ENCODE measurements at places on chromosomes 2 and 18.

GRCh38 chr2:187949859-187950258 is 341.8 kb upstream of the GULP1 start:
- no peak for DNase-seq

GRCh38 chr18:75016025-75016717 is 192.8 kb downstream of the PTGR3 start:
- DNase-seq, result no peak

DNA sequence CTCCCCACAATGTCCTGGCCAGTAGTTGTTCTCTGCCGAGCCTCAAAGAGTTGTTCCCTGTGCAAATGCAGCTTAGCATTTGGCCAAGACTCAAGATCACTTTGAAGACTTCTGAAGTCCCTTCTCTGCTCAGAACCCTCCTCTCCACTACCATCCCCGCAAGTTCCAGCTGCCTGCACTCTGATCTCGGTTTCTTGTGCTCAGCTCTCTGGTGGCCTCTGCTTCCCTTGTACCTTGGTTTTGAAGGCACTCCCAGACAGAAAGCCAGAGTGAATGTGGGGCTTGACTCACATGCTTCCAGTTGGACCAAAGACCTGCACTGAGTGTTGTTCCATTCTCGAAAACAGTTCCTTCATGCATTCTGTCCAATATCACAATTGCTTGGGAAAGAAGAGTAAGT is 28.6 kb downstream of the CRACDL start:
- no peak for DNase-seq

DNA sequence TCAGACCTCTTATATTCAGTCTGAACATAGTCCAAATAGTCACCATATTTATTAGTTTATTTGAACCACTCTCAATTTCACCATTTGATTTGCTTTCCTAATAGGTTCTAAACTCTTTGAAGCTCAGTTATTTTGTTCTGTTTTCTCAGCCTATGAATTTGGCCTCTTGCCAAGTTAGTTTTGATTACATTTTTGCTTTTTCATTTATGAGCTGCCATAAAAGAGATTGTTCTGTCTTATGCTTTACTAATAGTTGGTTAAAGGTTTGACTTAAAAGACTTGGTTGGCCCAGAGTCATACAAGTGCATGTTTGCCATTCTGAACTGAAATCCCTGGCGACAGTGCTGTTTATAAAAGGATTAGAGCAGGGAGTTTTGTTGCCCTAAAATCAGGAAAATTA is 85.9 kb upstream of the RANBP2 start:
- DNase-seq, result no peak

DNA sequence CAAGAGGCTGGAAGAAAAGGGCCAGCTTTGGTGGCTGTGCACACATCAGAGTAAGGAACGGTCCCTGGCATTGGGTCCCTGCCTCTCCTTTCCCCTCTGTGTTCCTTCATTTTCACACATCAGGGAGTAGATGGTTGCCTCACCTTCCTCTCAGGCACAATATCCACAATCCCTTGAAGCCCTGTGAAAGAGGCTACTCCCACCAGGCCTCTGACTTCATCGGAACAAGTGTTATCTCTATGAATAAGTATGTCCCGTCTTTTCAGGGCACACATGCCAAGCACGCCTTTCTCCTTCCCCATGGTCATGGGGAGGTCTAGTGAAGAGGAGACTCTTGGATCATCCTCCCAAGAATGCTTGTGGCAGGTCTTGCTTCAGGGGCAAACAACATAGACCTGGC is 61.2 kb upstream of the LMAN1 start:
- DNase-seq, result no peak

GRCh38 chr18:7684357-7684756 is 117.2 kb downstream of the PTPRM start:
- DNase-seq, result no peak

DNA sequence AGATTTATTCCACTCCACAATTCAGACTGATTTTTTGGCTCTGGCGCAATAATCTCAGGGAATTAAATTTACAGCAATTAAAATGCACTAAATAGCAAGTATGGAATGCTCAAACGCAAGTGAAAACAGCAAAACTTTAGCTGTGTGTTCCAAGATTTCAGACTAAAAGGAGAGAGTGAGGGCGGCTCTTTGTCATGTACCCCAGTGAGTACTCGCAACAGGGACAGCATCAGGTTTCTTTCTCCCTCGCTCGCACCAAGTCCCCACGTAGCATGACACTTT is 1.1 kb downstream of the ROCK2 start:
- no peak for DNase-seq

DNA sequence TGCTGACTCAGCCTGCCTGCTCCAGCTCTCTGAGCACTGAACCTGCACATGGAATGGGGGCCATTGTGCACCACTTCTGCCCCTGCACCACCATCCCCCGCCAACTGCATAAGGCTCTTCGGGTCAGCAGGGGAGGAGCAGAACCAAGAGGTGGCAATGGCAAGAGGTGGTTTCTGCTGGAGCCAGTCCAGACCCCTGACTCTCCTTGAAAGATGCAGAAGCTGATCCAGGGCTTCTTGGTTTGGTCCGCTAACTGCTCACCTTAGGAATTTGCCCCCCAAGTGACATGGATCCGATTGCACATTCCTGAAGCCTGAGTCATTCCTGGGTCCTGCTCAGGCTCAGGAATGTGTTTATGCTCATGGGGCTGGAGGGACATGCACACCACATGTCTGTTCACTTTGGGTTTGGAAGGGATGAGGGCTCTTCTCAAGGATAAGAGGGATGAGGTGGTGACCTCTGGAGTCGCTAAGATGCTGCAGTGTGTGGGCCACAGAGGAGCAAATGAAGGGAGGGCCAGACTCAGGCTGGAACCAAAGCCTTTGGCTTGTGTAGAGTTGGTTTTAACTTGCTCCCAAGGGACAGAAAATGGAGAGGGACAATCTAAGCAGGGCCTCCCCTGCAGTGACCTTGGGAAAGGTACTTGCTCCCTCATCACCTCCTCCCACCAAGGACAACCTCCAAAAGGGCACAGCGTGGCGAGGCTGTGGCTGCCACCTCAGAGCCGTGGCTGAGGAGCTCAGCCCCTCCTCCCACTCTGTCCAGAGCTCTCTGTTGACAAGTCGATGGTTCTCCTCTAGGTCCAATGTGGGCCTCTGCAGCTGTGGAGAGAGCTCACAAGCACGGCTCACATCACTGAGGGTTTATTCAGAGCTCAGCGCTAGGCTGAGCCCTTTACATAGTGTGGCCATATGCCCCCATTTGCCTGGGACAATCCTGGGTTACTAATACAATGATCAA is 66.2 kb downstream of the HS1BP3 start:
- DNase-seq, result no peak

DNA sequence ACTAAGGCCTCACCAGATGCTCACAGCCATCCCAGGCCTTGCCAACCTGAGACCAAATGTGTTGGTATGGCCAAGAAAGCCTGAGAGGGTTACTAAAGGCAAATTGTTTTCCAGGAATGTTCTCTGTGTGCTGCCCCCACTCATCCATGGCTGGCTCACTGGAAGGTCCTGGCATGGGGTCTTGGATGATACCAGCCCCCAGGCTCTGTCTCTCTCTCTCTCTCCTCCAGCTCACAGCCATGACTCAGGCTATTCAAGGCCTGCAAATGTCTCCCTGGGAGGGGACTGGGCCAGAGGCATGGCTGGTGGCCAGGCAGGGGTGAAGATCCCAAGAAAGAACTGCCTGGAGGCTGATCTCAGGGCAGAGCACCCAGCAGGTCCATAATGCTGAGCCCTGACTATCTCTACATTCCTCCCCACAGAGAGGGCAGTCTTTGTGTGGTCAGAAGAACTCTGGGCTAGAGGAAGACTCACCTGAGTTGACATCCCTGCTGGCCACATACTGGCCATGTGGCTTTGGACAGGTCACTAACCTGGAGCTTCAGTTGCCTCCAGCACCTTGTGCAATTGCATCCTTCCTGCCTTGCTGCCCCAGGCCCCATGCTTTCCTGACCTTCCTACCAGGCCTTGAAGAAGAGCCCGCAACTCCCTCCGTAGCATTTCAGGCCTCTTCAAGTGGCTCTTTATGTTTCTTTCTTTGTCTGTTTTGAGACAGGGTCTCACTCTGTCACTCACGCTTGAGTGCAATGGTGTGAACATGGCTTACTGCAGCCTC is 150.4 kb downstream of the ZFP36L2 start:
- no peak for DNase-seq

DNA sequence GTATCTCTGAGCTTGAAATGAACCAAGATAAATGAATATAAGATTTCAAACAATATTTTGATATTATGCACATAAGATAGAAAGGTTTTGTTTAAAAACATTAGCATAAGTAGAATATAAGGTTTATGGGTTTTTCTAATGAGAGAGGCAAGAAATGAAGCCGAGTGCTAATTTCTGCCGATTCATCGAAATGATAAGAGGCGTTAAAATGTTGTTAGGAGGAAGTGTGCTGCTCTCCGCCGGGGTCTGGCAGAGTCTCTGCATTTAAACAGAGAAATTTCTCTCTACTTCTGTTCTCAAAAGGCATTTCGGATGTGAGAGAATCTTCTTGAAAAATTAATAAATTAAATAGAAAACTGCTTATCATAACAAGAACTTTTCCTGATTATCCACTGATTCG is 83.6 kb downstream of the MRPS9 start:
- no peak for DNase-seq

DNA sequence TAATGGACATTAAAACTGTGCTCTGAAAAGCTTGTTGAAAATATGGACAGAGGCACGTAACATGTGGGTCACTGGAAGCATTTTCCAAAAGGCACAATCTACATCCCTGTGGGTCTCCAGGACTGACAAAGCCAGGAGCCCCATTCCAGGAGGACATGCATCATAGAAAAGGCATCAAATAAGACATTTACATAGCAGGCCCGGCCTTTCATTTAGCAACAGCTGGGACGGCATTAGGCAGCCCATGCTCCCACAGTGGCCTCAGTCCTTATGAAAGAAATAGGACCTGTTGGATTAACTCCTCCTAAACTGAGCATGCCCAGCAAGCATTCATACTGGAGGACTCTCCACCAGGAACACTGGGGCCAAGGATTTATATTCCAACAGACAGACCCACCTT is 72.2 kb downstream of the TWIST2 start:
- no peak for DNase-seq

DNA sequence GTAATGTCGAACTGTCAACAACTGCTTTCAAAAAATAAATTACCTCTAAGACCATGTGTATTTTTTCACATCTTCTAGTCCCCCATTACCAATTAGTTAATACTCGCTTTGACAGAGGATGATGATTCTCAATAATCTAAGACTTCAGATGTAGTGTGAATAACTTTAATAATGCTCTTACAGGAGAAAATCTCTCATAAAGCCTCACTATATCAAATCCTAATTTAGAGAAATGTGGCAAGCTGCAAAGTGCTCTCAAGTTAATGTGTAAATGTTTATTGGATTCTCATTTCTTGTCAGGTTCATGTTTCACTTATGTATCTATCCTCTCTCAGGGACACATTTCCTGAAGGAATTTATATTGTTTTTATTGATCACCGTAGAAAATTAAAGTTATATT is 223.9 kb downstream of the CDH7 start:
- DNase-seq, result no peak

- DNase-seq, result no peak
Measured at GRCh38 chr2:160501370-160501769, 7.8 kb upstream of the RBMS1 start.

- DNase-seq, result no peak
Measured at GRCh38 chr2:189676471-189676870, 2.0 kb downstream of the ANKAR start.

DNA sequence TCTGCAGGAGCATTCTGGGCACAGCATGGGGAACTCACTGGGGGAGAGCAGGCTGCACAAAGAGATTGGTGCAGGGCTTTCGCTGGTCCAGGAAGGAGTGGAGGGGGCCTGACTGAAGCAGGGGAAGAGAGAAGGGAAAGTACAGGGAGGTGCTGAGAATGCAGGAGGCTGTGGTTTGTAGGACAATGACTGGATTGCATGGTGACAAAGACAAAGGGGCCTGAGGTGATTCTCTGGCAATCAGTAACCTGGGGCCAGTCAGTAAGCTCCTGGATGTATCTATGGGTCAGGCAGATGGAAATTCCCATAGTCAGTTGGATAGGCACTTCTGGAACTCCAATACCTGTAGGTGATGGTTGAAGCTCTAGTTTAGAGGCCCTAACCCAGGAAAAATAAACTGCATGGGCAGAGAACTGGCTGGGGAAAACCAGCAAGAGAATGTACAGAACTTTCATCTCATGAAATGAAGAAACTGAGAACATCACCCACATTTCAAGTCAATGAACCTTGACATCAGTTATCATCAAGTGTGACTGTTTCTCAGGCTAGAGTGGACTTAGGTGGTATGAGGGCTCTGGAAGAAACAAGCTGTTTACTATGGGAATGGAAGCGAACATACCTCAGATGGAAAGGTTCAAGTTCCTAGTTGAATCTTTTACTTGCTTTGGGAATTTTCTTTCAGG is 193.2 kb downstream of the TPGS2 start:
- no peak for DNase-seq

- DNase-seq, result no peak
Measured at GRCh38 chr2:37560863-37561614, 110.4 kb downstream of the CDC42EP3 start.

DNA sequence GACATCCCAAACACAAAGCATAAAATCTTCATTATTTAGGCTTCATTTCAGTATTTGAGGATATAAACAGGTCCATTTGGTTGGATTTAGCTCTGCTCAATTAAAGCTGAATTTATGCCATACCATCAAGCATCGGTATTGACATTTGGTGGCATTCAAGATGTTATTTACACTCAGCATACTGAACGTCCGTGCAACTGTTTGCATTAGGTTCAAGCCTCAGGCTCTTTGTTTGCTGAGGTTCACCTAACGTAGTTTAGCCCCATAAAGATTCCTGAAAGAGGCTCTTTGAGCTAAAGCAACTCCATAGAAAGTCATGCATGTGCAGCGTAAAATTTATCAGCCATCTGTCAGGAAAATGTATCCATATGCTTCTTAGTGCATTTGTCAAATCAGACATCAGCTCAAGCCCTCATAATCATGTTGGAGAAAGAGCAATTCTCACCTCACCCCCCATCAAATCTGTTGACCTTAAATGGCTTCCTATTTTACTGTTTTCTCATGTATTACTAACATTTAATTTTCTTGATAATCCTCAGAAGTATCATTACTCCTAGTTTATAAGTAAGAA is 366.9 kb downstream of the EPHA4 start:
- DNase-seq, result peak; percentile 98

DNA sequence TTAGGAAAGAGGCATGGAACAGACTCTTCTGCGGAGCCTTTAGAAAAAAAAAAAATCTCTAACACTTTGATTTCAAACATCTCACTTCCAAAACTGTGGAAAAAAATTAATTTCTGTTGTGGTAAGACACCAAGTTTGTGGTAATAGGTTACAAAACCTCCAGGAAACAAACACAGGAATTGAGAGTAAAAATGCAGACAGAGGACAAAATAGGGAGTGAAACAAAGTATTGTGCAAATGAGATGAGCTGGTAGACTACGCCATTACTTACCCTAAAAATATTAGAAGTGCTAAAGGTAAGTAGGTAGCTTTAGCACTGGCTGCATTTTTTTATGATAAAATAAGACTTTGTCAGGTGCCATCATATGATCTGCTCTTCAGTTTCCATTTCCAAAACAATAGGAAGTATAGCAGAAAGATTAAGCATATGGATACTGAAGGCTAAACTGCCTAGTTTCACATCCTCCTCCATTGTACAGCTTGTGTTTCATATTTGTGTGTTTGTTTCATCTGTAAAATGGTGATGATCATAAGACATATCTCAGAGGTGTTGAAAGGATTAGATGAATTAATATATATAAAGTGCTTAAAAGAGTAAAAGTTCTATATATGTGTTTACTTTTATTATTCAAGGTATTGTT is 309.2 kb downstream of the NR4A2 start:
- no peak for DNase-seq
